ENCODE measurements at places on chromosomes 1 and 21.

GRCh38 chr1:93503816-93504215 lies 55.9 kb downstream of the FNBP1L start:
- DNase-seq, result no peak

- DNase-seq, result peak; percentile 39
Observed at GRCh38 chr1:172653015-172653709, 5.7 kb upstream of the FASLG start.

GRCh38 chr1:116066868-116067565 lies 44.2 kb upstream of the MAB21L3 start:
- DNase-seq, result peak; percentile 86

- no peak for DNase-seq
Observed at GRCh38 chr1:213783893-213784292, 203.9 kb upstream of the PROX1 start.

GRCh38 chr1:7300893-7301663 lies 470.0 kb upstream of the VAMP3 start:
- peak; percentile 95 for DNase-seq

DNA sequence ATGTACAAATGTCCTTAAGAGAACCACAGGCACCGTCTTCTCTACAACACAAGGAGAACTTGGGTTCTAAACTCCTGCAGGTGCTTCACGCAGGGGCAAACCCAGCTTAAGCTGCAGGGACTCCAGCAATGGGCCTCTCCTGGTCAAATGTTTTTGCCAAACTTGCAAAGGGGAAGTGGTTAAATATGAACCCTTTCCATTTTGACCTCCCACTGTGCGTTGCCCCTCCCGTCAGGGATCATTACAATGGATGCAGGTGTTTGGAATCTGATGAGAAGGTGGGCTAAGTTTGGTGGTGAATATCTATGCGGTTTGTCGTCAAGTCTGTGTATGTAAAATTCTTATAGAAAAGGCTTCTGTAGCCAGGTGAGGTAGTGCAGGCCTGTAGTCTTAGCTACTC lies 29.1 kb upstream of the SLC25A33 start:
- DNase-seq, result no peak

- DNase-seq, result peak; percentile 100
Observed at GRCh38 chr1:203558064-203558760, 64.3 kb downstream of the OPTC start.

DNA sequence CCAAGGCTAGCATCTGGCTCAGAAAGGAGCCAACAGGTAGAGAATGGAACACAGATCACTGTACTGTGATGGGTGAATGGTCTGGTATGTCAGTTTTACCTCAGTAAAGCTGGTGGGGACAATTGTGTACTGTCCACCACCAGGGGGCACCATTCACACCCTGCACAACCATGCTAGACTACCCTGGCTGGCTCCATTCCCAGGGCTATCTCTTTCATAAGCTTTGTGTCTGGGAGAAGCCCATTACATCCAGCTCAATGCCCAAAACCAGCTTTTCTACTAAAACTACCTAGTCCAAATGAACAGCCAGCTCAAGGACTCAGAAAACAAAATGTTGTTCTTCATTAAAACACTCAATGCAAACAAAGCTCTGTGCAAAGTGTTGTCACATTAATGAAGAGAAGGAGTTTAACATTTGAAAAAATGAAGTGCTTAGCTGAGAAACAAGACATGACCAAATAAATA lies 62.0 kb upstream of the RASAL2 start:
- DNase-seq, result peak; percentile 88

DNA sequence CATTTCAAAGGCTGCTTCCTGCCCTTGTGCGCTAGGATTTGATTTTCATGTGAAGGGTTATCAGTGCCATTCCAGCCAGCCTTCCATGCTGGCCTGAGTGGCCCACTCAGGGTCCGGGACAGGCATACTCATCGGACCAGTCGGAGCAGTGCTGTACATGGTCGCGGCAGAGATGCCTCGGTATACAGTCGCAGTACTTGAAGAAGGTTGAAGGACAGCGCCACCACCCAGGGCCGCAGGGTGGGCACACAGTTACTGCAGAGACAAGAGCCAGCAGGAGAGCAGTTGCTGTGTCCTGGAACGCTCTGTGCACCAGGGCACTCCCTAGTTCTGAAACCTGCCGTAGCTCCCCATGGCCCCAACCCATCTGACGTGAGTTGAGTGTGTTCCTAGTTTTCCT lies 9.1 kb downstream of the LDLRAD1 start:
- DNase-seq, result no peak

GRCh38 chr1:24190983-24191461 lies 3.9 kb upstream of the IFNLR1 start:
- no peak for DNase-seq

DNA sequence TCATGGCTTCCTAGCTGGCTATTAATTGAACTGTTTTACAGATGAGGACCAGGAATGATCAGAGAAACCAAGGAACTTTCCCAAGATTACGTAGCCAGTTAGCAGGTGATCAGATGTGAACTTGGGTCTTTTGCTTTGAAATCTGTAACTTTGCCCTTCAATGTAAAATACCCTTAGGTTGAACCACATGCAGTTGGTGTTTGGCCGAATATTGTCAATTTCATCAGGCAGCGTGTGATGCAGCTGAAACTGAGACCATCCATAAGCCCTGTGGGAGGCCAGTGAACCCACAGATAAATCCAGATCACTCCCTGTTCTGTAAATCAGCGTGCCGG lies 150.8 kb downstream of the ETS2 start:
- DNase-seq, result no peak

DNA sequence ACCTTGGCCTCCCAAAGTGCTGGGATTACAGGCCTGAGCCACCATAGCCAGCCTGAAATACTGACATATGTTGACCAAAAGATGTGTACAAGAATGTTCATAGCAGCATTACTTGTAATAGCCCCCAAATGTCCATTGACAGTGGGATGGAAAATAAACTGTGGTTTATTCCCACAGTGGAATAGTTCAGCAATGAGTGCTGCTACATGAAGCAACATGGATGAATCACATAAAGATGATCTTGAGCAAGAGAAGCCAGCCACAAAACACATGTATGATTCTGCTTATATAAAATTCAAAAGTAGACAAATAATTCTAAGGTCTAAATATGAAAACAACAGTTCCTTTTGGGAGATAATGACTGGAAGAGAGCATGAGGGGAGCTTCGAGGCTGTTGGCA lies 9.1 kb upstream of the CREG1 start:
- DNase-seq, result no peak

GRCh38 chr1:16617114-16617631 lies 3.8 kb upstream of the NBPF1 start:
- DNase-seq, result no peak

DNA sequence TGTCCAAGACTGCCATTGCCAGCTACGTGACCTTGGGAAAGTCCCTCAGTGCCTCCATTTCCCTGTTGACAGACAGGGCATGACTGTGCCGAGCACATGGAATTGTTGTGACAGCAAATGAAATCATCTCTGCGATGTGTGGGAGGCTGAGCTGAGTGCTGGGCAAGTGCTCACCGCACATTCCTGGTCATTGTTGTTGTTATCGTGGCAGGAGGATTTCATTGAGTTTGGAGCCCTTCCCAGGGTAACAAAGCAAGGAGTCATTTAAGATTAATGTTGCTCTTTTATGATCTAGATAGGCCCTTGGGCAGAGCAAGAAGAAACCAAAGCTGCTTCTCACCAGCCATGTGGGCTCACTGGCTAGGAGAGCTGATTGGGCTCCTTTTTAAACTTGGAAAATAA lies 39.6 kb upstream of the ITPKB start:
- DNase-seq, result peak; percentile 92

DNA sequence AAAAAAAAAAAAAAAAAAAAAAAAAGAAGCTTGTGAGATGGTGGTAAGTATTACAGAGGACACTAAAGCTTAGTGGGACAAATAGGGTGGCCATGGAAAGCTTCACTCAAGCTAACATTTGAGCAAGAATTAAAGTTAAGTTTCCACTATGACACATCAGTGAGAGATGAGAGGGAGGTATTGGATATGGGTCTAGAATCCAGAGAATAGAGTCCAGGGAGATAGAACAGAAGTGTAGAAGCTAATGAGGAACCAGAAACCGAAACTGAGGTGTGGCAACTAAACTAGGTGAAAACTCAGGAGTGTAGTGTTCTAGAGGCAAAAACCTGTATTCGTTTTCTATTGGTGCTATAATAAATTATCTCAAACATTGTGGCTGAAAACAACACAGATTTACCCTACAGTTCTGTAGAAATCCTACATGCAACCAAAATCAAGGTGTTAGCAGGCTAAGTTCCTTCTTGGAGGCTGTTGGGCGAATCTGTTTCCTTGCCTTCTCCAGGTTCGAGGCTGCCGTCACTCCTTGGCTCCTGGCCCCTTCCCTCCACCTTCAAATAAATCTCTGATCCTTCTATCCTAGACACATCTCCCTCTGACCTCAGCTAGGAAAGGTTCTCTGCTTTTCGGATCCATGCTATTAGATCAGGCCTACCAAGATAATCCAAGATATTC lies 36.2 kb downstream of the PTP4A2 start:
- no peak for DNase-seq

GRCh38 chr1:67893126-67893495 lies 59.8 kb upstream of the GNG12 start:
- DNase-seq, result no peak

- no peak for DNase-seq
Observed at GRCh38 chr1:183645531-183645930, 7.6 kb downstream of the APOBEC4 start.

GRCh38 chr1:30218438-30218837 lies 504.9 kb downstream of the MATN1 start:
- no peak for DNase-seq

- DNase-seq, result no peak
Observed at GRCh38 chr1:234458352-234459017, 20.5 kb downstream of the TARBP1 start.

GRCh38 chr1:70168283-70168682 lies 37.1 kb downstream of the LRRC40 start:
- DNase-seq, result no peak

GRCh38 chr1:155006601-155007101 lies 4.0 kb downstream of the ZBTB7B start:
- DNase-seq, result peak; percentile 44

GRCh38 chr1:100377590-100378361 lies 25.5 kb downstream of the CDC14A start:
- DNase-seq, result no peak

- DNase-seq, result no peak
Observed at GRCh38 chr1:145806844-145807243, 17.1 kb downstream of the RNF115 start.

- DNase-seq, result no peak
Observed at GRCh38 chr1:167081594-167082156, 8.5 kb downstream of the GPA33 start.

DNA sequence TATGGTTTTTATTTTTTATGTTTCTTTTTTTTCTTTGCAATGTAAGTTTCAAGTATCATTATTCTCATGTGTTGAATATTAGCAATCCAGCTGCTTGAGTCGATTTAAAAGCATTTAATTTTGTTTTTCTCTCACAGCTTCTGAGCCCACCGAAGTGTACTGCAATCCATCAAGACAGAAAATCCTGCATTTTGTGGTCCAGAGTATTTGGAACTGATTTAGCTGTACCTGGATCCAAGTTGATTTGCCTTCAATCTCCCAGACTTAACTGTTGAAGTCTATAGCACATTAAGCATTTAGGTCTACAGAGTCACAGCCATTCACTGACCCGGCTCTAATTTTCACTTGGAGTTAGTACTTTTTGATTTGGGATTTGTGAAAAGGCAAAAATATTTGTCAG lies 622.9 kb upstream of the ADAMTS5 start:
- no peak for DNase-seq

- peak; percentile 29 for DNase-seq
Observed at GRCh38 chr1:186474208-186474607, 13.3 kb upstream of the PDC start.

DNA sequence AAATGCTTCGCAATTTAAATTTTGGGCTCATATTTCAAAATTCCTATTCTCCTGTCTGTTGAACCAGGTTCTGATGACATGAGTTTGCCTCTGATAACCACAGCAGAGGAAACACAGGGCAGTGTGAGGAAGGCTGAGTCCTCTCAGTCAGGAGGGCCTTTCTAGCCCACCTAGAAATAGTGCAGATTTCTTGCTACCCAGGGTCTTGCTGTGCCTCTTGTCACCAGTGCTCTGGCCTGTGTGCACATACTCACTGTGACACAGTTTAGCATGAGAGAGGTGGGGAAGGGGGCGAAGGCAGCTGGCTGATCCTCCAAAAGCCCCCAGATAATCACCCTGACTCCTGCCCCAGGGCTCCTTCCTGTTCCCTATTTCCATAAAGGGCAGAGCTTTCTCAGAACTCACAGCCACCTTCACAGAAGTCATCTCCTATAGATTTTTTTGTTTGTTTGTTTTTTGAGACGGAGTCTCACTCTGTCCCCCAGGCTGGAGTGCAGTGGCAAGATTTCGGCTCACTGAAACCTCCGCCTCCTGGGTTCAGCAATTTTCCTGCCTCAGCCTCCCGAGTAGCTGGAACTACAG lies 23.7 kb downstream of the ERRFI1 start:
- DNase-seq, result no peak

GRCh38 chr1:90798883-90799282 lies 81.8 kb upstream of the BARHL2 start:
- no peak for DNase-seq

- no peak for DNase-seq
Observed at GRCh38 chr21:36441715-36442114, 38.2 kb downstream of the CLDN14 start.

DNA sequence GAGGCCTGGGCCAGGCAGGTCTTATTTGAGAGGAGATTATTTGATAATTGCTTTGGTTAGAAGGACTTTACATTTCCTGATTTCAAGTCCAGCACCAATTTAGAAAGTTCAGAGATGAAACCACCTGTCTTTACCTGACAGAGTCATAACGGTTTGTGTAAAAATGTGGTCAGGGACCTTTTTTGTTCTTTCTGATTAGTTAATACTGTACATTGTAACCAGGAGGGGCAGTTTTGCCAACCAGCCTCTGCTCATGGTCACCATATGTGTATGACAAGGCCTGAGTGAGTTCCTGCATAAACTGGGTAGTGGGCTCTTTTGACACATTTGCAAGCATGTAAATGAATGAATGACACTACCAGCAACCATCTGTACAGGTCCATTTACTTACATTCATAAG lies 55.8 kb downstream of the VANGL1 start:
- DNase-seq, result no peak

DNA sequence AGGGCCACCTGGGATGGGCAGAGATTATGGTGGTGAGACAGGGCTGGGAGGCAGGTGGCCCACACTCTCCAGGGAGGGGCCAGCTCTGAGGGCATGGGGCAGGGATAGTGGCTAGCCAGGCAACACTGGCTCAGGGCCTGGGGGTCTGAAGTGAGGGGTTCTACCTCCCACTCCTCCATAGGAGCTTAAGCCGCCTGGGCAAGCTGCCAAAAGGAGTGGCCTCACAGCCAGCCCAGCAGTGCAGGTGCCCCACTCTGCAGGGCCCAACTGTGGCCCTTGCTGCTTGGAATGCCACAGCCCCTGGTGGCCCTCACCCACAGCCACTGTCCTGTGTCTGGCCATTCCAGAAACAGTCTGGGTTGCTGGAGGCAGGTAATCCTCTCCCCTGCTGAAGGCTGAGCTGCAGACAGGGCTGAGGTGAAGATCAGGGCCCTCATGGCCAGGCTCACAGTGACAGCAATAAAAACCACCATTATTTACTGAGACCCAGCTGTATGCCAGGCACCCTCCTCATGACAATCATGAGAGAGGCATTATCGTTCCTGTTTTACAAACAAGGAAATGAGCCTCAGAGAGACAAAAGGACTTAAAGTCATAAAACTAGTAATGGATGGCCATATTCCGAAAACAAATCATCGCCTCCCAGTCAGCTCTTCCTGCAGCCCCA lies 31.0 kb downstream of the KIF21B start:
- no peak for DNase-seq

GRCh38 chr1:238944028-238944427 lies 442.3 kb upstream of the CHRM3 start:
- DNase-seq, result no peak
